ENCODE measurements at places on chromosomes 6 and 20.

GRCh38 chr6:139407718-139408222 is 33.3 kb upstream of the CITED2 start:
- DNase-seq: no peak

DNA sequence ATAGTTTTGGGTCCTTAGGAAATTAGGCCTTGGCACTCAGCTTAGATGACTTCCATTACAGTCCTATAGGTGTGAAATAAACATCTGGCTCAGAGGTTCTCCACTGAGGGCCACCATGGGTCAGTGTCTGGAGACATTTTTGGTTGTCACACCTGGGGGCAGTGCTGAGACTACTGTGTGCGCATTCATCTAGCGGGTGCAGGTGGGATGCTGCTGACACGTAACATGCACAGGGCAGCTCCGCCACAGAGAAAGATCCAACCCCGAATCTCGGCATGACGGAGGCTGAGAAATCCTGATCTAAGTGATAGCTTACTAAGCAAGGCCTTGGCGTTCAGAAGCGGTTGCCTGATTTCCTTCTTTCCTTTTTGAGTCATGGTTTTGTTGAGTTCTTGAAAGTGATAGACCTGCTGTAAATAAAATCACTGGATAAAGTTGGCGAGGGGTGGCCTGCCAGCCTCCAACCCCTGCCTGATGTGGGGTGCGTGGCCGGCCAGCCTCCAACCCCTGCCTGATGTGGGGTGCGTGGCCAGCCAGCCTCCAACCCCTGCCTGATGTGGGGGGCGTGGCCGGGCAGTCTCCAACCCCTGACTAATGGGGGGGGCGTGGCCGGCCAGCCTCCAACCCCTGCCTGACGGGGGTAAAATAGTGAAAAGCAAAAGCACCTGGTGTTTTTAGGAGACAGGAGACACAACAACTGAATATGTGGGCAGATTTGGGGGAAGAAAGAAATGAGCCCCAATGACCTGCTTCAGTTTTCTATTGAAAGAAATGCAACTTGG is 158.1 kb downstream of the CDH26 start:
- DNase-seq: no peak

DNA sequence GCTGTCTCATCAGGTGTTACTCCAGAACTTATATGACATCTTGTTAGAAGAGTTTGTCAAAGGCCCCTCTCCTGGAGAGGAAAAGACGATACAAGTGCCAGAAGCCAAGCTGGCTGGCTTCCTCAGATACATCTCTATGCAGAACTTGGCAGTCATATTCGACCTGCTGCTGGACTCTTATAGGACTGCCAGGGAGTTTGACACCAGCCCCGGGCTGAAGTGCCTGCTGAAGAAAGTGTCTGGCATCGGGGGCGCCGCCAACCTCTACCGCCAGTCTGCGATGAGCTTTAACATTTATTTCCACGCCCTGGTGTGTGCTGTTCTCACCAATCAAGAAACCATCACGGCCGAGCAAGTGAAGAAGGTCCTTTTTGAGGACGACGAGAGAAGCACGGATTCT is 43.7 kb upstream of the SMIM28 start:
- DNase-seq: no peak

DNA sequence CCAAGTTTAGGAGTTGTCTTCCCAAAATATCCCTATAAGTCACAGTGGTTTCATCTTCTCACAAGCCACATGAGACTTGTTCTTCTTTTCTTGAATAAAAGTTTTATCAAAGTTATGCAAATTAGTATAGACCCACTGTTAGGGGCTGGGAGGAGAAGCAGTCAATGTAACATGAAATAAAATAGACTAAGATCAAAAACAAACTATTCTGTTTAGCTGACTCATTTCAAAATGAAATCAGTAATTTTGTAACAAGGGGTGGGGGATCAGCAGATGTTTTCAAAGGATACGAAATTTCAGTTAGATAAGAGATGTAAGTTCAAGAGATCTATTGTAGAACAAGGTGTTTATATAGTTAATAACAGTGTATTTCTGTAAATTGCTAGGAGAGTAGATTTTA is 339.6 kb upstream of the PRDM1 start:
- DNase-seq: no peak

- DNase-seq: no peak
Measured at GRCh38 chr6:122755901-122756300, 23.6 kb upstream of the FABP7 start.

- DNase-seq: no peak
Measured at GRCh38 chr6:157056275-157056674, 267.0 kb downstream of the TMEM242 start.

DNA sequence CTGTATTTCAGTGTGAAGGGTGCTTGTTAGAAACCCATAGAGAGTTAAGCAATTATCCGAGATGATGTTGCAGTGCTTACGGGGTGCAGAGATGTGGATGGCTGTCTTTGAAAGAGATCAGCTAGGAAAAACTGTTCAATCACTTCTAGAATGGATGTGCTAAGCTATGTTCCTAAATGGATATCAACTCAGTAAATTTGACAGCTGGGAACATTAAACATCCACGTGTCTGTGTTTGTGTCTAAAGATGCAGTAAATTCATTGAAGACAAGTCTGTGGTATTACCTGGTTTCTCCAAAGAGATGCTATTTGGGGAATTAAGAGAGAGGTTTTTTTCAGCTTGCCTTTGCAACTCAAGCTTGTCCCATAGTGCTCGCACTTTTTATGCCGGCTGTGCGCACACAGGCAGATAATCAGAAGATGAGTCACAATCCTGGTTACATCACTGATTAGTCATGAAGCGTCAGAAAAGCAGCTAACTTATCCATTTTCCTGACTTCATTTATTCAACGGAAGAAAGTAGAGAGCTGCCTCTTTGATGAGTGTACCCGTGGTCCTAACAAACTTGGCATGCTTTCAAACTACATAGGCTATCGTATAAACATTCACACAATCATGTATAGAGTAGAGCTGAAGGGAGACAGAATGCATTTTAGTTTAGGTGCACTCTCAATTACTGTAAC is 691.7 kb upstream of the SLC35B3 start:
- DNase-seq: peak; percentile 52

DNA sequence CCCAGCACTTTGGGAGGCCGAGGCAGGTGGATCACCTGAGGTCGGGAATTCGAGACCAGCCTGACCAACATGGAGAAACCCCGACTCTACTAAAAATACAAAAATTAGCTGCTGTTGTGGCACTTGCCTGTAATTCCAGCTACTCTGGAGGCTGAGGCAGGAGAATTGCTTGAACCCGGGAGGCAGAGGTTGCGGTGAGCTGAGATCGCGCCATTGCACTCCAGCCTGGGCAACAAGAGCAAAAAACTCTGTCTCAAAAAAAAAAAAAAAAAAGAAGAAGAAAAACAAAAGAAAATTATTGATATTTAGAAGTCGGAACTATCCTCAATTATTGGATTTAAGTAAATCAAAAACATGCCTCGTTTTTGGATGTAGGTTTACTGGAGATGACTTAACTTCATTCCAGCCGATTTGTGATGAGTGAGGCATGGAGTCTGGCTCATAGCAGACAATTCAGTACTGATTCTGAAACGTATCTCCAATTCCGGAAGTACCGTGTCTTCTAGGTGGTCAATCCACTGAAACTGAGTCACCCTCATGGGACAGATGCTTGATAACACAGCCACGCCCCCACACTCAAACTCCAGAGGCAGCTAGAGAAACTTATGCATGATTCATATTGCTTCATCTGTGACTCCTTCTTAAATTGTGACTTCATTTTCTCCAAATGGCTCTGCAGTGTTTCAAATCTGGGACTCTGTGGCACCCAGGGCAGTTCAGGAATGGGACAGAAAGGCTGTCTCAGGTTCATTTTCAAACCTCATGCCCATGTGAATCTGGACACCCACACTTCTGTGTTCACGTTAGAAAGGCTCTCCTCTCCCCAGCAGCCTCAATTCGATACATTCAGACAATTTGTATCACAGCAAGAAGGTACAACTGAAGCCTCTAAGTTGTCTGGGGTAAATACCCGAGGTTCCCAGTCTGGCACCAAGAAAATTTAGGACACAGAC is 110.4 kb upstream of the ARMC2 start:
- no peak for DNase-seq

DNA sequence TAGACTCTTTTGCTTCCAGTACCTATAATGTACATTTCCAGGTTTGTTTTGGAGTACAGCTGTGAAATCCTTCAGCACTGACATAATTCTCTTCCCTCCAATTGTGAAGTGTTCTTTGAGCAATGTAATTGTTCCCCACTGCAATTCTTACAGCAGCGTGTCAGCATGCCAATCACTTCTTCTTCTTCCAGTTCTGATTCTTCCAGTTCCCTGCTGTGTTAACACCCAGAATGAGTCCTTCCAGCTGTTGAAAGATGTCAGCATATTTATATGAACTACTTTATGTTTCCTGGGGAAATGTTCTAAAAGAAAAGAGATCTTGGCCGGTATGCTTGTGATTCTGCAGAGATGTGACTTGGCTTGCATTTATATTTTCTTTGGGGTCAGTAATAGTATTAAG is 213.9 kb downstream of the UNC5CL start:
- no peak for DNase-seq

Data from NCI-H1436 treated with DMSO at 0.1 percent for 48 hours (cell line).